HepG2 (cell line): ENCODE measurements at places on chromosomes 16 and 17. TPM values are rescaled to one million over a fixed set of nuclear protein-coding genes. Genes with fewer than 3 reads are reported as not detected.

GRCh38 chr17:83062818-83063671 is 16.4 kb upstream of the METRNL start:
- DNase-seq, result no peak

Gene AIPL1
- not detected in 2 replicates for total RNA-seq

DNA sequence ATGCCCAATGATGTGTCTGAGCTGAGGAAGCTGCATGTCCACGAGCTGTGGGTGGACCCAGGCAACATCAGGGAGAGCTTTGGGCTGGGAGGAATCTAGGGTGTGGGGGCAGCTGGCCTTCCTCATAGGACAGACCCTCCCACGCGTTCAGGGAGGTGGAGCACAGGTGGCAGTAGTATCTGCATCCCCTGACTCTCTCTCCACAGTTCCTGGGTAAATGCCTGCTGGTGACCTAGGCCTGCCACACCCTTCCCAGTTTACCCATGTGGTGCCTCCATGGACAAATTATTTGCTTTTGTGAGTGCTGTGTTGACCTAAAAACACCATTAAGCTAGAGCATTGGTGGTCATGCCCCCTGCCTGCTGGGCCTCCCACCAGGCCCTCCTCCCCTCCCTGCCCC is 3.2 kb downstream of the HBM start:
- no peak for DNase-seq

Gene RNF222
- not detected in 2 replicates for total RNA-seq

Gene CTRB2
- total RNA-seq, result not detected in 2 replicates

Gene CRYBA1
- total RNA-seq, result not detected in 2 replicates

Gene KRT12
- 0.07 TPM in 1 of 2 replicates, not detected in the other for total RNA-seq

DNA sequence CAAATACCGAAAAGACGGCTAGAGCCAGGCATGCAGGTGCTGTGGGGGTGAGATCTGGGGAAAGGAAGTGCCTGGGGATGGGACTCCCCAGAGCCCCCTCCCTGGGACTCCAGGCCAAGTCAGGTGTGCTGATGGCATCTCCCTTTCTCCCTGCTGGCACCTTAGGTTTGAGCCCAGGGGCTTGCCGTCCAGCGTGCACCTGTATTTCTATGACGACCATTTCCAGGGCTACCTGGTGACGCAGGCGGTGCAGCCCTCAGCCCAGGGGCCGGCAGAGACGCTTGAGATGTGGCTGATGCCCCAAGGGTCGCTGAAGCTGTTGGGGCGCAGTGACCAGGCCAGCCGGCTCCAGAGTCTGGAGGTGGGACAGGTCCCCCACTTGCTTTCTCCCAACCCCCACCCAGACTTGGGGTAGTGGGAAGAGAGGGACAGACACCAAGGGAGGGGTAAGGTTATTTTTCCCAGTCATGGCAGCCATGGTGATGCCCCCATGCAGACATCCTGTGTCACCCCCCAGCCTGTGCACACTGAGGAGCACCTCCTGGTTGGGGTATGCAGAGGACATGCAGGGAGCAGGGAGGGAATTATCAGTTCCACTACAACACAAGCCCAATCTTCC is 11.1 kb downstream of the XYLT2 start:
- no peak for DNase-seq

DNA sequence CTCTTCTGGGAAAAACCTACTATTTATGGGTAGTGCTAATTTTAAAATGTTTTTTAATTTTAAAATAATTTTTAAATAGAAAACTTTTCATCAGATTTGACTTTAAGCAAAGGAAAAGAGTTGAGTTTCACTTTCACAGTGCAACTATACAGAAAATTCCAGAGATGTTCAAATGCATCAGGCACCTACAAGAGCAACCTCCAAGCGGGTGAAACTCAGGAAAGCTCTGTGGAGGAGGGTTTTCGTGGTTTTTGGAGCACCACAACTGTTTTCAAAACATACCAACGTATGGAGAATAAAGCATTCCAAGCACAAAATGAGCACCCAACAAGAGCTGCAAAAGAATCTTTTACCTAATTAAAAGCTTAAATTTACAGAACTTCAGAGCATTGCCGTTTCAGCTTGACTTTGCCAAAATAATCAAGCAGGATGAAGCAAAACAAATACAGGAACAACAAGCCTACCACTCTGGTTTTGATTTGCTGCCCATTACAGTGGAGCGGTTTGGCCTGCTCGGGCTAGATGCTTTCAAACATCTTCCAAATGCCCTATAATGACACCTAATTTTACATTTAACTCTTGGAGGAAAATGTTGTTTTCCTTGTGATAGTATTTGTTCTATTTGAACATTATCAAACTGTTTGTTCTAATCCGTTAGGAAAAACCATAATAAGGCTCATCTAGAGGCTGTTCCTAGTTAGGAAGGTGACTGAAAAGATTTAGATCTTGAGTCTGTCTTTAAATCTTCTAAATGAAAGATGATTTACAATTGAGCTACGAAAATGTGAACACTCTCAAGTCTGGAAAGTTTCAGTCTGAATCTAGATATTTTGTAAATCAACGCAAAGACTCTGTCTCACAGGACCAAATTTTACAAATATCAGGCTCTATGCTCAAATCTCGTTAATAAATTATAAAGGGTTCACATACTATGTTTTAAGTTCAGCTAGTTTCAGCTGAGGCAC is 34.5 kb downstream of the NACA2 start:
- DNase-seq, result no peak

DNA sequence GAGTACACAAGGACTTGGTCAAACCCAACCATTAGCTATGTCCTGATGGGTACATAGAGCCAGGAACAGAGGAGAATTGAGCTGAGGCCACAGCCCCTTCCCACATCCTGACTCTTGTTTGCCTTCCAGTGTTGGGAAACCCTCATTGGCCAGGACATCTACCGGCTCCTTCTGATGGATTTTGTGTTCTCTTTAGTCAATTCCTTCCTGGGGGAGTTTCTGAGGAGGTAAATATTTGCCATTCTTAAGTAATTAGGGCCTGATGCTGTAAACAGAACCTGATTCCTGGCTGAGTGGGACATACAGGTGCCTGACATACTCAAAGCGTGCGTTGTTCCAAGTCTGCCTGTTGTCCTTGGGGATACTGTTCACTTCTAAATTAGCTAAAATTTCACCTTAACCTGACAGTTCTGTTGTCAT is 42.6 kb downstream of the GDE1 start:
- peak; percentile 86 for DNase-seq

- DNase-seq, result no peak
Observed at GRCh38 chr16:50910736-50911100, 168.8 kb downstream of the CYLD start.

DNA sequence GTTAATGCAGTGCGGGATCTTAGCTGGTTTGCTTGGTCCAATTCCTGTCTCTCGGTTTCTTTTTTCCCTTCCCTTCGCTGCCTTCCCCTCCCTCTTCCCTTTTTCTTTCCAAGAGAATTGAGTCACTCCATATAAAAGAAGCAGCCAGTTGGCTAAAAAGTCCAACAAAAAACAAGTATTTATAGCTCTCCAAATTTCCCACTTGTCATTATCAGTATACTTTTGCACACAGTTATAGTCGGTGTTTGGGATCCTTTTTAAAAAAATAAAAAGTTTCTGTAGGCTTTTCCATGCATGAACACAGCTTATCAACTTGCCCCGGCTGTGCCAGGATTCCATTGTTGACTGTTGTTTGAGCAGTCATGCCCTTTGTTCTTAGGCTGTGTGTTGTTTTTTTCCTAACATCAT is 24.9 kb downstream of the HMOX2 start:
- peak; percentile 41 for DNase-seq

Gene RCVRN
- total RNA-seq, result not detected in 2 replicates

Gene HSPB9
- total RNA-seq, result 0.13 and 0.24 TPM in 2 replicates

DNA sequence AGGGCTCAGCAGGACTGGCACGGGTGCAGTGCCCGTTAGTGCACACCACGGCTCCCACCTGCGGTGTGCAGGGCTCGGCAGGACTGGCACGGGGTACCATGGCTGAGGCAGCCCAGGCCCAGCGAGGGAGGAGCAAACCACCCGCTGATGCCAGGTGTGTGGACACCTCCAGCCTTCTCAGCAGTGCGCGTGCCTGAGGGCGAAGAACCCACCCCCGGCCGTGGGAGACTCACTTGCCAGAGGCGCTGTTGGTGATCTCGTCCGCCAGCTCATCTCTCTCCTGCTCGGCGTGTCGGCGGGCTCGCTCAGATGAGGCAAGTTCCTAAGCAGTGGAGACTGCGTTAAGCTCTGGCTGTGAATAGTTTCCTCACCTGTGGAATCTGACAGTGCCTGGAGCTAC is 45.4 kb downstream of the NDEL1 start:
- no peak for DNase-seq

Gene NPB
- 0.56 and 0.93 TPM in 2 replicates for total RNA-seq

Gene CLEC19A
- total RNA-seq, result not detected in 2 replicates

Gene BICDL2
- not detected in 2 replicates for total RNA-seq

- DNase-seq, result peak; percentile 96
Observed at GRCh38 chr17:55394357-55395021, 27.1 kb downstream of the MMD start.

GRCh38 chr17:50939795-50940684 is 73.9 kb upstream of the TOB1 start:
- peak; percentile 63 for DNase-seq

DNA sequence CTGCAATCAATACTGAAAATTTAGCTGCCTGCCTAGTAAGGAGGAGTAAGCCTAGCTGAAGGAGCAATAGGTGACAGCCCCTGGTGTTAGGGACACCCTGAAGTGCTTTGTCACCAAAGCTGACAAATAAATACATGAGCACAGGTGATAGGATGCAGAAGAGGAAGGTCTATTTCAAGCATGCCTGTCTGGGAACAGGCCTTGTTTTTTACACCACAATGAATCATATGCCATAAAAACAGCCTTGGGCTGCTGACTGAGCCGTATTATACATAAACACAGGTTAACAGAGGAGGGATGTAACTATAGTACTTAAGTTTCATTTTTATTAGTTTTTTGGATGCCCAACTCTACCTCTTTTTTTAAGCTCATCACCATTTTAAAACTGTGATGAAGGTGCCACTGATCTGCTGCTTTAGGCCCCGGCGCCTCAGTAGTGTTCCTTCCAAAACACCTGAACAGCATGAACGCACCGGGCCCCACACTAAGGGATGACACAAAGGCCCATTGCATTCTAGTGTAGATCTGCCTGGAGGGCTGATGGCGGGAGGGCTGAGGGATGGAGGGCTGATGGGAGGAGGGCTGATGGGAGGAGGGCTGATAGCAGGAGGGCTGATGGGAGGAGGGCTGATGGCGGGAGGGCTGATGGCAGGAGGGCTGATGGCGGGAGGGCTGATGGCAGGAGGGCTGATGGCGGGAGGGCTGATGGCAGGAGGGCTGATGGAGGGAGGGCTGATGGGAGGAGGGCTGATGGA is 150.3 kb downstream of the AATF start:
- DNase-seq, result no peak

DNA sequence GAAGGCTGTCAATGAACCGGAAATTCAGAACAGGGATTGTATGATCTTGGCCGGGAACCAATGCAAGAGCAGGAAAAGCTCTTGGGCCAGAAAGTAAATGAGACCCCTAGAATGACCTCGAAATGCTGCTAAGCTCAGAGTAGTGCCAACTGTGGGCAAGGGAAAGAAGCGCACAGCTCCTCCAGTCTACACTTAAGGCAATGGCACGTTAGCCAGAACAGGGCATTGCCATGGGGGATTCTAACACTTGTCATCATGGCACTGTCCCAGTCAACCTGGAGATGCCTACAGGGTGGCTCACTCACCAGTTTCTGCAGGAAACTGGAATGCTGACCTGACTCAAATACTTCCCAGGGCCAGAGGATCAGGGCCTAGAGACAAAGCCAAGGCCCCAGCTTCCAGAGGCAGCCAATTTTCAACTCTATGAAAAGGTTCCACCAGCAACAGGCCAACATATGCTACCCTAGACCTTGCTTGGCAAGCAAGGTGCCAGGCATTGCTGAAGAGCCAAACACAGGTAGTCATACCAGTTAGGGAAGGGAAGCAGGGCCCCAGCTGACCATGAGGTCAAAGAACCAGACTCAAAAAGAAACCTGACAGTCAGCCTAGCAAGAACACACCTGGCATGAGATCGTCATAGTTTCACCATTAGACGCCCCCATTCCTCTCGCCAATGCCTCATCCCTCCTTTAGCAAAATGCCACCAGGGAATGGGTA is 34.9 kb downstream of the ARHGAP17 start:
- no peak for DNase-seq

Gene JPT1
- 237 and 256 TPM in 2 replicates for total RNA-seq

Gene PMFBP1
- 2.4 and 3.8 TPM in 2 replicates for total RNA-seq

Gene SLC16A5
- total RNA-seq, result 0.42 and 0.69 TPM in 2 replicates

DNA sequence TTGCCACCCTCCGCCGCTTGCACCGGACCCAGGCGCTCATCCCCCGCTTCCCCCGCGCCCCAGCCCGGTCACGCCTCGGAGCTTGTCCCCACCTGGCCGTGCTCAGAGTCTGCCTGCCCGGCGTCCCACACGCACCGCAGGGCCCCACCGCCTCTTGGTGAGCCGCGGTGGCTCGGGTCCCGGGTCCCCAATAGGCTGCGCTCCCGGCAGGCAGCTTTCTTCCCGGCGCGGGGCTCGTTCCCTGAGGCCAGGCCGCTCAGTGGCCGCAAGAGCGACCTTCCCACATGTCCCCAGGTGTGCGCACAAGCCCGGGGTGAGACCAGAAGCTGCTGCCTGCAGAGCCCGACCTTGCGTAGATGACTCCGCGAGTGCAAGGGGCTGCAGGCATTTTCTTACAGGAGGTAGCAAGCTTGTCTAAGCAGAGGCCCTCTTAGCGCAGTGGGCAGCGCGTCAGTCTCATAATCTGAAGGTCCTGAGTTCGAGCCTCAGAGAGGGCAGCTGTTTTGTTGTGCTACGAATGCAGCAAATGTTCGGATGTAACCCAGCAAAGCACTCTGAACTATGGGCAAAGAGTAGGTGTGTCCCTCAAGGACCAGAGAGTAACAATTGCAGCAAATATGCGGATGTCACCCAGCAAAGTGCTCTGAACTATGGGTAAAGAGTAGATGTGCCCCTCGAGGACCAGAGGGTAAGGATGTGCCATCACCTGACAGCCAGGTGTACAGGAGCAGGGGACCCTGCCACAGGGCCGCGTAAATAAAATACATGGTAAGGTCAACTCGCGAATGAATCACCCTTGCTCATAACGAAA is 15.6 kb downstream of the TLE7 start:
- peak; percentile 99 for DNase-seq

- no peak for DNase-seq
Observed at GRCh38 chr17:41785859-41786226, 668 bp downstream of the JUP start.

Gene AATK
- 6.1 and 8.4 TPM in 2 replicates for total RNA-seq

Gene DRC3
- 0.53 and 0.73 TPM in 2 replicates for total RNA-seq

DNA sequence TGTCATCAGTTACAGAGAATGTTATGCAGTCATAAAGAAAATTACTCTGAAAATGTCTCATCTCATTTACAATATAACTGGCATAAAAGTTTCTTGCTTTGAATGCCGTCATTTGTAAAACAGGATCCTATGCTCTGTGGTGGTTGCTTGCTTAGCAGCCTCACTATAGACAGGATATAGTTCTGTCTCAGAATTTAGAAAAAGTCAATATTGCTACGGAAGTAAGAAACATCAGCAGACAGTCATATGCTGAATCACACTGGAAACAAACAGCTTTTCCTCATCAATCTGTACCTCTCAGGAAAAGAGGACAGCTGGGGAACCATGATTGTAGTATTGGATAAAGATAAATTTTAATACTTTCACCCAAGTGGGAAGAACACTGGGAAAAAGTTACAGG is 105.5 kb downstream of the MYO1D start:
- no peak for DNase-seq
